ENCODE measurements at places on chromosomes 3 and 15.

DNA sequence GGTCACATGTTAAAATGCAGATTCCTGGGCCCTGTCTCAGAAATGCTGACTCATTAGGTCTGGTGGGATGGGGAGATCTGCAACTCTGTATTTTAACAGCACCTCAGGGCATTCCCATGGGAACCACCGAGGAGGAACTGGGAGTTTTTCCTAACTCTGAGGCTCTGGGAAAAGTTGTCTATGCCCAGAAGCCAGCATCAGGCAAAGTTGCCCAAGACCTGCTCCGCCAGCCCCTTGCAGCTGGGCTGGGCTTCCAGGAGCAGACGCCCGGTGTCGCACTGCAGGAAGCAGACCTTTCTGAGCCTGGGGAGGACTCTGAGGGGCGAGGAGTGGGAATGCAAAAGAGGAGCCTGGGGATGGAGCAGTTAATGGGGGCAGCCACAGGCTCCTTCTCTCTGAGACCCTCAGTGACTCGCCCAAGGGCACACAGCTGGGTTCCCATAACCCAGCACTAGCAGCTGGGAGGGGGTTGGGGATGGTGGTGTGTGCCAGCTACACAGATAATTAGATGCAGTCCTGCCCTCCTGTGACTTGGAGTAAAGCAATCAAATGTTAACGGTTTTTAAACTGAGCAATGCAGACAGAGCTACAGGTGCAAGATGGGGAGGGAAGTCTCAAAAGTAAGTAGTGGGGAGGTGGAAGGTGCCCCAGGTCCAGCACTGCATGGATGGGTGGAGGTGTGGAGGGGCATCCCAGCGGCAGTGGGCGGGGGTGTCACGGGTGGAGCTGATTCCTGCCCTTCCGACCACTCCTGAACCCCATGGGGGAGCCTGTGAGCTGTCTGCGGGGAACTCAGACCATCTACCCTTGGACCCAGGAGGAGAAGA lies 100.4 kb downstream of the LSM3 start:
- DNase-seq = no peak

DNA sequence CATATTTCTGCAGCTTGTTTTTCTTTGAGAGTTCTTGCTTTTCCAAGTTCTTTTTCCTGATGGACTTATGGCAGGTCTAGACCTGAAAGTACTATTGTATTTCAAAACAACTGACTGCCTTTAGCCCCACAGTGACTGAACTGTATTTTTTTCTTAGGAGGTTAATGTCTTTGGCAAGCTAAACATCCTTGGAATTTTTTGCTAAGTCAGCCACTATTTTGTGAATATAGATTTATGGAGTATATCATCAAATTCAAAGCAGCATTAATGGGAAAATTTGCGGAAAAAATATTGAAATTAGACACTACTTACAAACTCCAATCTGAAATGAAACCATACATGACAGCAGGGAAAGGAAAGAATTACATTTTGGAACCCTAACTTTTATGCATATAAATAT lies 8.6 kb downstream of the PIK3CA start:
- DNase-seq = no peak

DNA sequence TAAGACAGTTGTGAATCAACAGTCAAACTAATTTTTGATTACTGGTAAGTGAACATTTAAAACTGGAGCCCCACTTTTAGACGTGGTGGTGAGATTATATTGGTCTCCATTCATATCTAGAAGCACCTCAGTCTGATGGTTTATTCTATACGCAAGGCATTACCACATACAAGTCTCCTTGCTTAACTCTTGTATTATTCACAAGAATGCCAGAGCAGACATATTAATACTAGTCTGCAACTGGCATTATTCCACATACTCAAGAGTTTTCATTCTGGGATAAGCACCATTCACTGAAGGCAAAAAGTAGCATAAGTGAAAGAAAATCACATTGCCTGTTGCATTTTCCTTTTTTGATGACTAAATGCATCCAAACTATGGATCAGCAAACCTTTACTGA lies 36.9 kb upstream of the MEIS2 start:
- DNase-seq = no peak

DNA sequence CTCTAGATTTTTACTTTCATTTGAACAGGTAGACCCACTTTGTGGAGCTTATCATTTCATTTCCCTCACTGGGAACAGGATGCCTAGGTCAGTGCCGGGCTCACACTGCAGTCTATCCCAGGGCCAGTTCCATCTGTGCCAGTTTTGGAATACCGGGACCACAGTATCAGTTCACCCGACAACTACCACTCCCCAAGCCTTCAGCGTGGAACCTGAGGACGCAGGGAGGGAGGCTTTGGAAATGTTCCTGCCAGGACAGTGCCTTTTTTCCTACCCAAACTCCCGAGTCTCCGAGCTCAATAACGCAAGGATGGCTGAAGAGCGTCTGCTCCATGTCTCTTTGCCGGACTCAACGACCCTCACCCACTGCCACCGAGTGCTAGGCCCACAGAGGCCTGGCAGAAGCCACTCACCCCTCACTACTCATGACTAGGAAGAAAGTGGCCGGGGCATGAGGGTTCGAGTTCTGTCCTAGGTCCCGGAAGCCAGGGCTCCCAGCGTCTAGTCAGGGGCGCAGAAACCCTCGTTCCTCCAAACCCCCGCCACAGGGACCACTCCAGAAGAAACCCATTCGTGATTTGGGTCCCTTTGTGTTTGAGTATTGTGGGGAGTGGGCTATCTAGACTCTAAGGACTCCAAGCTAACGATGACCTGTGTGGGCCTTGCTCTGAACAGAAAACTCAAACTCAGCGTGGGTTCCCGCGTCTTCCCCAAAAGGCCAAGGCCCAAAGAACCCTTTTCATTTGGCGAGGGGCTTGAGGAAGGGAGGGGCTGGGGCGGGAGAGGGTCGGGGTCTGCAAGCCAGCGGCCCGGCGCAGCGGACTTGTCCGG lies 11.4 kb downstream of the ZIC1 start:
- DNase-seq = no peak

- no peak for DNase-seq
These were observed 281.6 kb downstream of the MBNL1 start for GRCh38 chr3:152550284-152550683.

GRCh38 chr3:33602829-33603228 lies 115.2 kb downstream of the CLASP2 start:
- DNase-seq = no peak

DNA sequence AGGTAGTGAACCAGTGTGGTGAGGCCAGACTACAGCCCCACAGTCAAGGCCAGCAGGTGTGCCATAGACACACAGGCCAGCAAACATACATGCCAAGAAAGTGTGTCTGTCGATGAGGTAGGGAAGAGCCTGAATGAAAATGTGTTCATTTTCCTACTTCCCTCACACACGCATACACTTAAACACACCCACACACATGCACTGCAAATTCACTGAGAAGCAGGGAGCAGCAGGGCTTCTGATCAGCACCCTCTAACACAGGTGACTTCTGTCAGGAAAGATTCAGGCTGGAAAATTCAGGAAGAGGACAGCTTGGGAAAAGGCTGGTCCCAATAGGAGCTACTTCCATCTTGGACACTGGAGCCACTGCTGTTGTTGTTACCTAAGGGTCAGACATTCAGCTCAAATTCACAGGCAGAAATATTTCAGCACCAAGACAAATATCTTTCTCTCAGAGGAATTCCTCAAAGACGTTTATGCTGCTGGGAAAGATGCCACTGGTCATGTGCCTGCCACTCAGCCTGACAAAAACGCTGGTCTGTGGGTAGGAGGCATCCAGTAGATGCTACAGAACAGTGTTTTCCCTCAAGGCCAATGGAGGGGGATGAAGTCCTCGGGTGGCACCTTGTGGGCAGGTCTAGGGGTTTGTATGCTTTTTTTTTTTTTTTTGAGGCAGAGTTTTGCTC lies 40.9 kb upstream of the LARS2 start:
- DNase-seq = no peak

DNA sequence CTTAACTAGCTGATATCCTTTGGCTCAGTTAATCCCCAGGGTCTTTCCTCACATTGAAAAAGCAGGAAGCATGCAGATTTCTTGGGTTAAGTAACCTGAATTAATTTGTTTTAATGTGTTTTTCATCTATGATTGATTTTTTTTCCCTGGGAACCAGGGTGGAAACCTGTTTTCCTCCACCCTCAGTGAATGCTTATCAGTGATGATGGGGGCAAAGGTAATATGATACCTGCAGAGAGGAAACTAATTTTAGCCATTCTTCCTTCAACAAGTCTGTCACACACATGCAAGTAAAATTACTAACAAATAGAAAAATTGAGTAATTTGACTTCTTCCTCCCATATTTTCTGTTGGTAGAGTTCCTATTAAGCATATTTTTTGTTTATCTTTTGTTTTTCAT lies 5.9 kb downstream of the CASR start:
- DNase-seq = no peak

- no peak for DNase-seq
These were observed 108.7 kb downstream of the CD47 start for GRCh38 chr3:107982165-107982564.

GRCh38 chr15:86915811-86916331 lies 836.2 kb downstream of the AGBL1 start:
- peak; percentile 46 for DNase-seq

GRCh38 chr3:108404368-108404767 lies 106.0 kb downstream of the MYH15 start:
- DNase-seq = no peak

Data from HEK293T (cell line).